CD4-positive, alpha-beta T cell (primary cell): ENCODE measurements at places on chromosomes 7 and 10.

- no peak for DNase-seq
Observed at GRCh38 chr10:115866691-115867090, 406.3 kb downstream of the GFRA1 start.

GRCh38 chr10:119450606-119451299 is 91.8 kb downstream of the RGS10 start:
- no peak for DNase-seq

- no peak for DNase-seq
Observed at GRCh38 chr10:81013771-81014170, 476.1 kb downstream of the SH2D4B start.

DNA sequence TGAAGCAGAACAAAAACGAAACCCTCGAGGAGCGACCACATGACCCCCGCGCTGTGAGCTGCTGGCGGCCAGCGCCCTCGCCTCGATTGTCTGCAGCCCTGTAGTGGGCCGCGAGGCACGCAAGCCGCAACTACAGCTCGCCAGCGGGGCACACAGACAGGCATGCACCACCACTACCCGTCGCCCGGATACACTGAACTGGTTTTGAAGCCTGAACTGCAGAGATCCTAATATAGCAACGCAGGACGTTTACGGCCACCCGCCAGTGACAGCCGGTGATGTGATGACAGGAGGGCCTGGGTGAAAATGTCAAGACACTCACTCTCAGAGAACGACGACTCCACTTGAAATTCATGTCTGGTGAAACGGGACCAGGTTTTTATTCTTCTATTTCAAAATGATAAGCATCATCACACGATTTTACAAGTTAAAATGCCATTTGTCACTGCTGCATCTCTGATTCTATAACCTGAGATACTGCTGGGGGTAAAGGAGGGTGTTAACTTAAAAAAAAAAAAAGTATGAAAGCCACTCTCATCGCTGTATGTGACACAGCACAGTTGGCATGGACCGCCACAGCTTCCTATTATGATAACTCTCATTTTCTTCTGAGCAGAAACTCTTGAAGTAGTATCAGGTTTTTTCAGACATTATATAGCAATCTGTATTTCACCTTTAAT is 120.3 kb upstream of the DIP2C start:
- no peak for DNase-seq

- no peak for DNase-seq
Observed at GRCh38 chr7:38842746-38843145, 66.2 kb downstream of the VPS41 start.

GRCh38 chr7:20403331-20403730 is 72.6 kb downstream of the ITGB8 start:
- no peak for DNase-seq

- DNase-seq = no peak
Observed at GRCh38 chr7:96304573-96304972, 17.3 kb downstream of the SLC25A13 start.

GRCh38 chr10:114239994-114240345 is 916 bp downstream of the VWA2 start:
- DNase-seq = no peak

DNA sequence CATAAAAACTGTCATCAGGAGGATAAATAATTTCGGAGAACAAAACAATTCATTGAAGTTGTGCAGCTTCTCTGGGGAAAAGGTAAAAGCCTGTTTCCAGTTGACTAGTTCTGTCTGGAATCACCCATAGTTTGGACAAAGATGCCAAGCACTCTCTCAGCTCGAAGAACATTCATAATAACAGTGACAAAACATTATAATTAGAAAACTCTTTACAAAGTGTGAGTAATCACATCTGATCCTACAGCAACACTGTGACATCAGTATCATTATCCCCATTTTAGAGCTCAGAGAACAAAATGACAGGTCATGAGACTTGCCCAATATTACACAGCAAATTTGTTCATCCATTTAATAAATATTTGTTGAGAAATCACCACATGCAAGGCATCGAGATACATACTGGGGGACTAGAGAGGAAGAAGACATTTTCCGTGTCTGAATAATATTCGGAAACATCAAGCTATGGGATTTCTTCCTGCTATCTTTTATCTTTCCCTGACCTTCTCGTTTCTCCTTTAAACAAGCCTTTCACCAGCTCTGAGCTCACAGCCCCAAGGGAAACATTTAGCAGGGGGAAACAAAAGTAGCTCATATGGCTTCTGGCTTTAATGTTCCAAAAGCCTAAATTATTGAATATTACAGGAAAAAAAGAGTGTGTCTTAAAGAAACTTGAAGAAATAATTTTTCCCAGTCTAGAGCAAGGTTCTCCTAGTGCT is 123.3 kb upstream of the GHITM start:
- DNase-seq = no peak

DNA sequence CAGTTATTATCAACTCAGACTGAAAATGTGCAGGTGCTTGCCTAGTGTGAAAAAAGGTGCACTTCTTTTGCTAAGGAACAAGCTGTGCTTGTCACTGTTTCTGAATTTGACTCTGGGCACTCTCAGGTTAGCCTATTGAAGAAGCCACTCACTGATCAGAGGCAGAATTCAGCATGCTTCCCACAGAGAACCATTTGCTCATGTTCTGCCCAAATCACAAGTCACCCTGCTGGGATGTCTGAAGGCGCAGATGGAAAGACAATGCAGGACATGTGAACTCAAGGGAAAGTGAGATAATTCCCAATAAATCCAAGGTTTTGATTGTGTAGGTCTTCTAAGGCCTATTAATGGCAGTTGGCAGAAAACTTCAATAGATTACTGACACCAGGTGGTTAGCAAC is 47.8 kb upstream of the CSTF2T start:
- DNase-seq = no peak

DNA sequence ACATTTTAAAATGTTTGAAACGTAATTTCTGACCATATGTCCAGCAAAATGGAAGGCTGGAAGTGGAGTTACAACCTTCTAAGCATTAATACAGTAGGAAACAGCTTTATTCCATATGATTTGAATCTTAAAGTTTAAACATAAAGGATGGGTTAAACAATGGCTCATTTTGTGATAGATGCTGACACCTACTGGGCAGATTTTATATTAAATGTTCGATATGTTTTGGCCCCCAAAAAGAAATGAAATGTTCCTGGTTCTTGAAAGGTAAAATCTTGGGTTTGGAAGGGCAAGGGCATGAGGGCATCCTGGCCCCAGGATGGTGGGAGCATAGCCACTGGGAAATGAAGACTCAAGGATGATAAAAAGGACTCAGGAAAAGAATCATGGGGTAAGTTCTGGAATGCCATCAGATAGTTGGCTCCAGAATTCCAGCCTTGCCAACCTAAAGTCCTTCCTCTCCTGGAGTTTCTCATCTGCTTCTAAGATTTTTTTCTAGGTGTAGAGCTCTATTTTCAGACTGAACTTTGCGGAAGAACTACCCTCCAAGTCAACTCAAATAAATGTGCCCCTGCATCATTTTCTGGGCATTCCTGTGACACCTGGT is 34.6 kb upstream of the SLC35G1 start:
- no peak for DNase-seq

DNA sequence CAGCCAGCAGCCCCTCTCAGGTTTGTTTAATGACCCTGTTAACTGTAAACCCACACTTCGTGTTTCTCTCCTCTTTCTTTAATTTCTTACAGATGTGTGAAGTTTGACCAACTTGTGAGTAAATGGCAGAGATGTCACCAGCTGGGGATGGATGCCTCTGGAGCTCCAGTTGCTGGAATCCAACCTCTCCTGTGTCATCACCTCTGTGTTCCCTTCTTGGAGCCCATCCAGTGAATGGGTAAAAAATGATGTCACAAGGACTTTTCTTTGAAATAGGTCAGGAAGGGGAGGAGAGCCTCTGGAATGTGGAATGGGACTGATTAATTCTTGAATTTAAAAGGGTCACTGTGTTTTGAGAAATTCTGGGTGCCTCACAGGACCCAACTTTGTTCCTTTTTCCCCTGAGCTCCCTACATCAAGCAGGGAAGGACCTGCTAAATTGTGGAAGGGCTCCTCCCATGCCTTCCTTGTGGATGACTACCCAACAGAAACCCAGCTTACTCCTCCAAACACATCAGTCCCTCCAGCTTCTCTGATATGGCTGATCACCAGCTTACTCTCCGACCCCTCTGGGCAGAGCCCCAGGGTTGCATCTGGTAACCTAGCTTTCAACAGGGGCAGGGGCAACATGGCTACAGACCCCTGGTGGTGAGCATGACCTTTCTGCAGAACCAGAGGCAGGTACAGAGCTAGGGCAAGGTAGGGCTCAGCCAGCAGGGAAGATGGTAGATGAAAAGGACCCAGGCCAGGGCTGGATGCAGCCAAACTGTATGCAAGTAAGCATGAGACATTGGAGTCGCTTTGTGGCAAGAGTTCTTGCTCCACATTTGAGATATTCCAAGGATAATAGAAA is 67.5 kb downstream of the STRA8 start:
- no peak for DNase-seq

DNA sequence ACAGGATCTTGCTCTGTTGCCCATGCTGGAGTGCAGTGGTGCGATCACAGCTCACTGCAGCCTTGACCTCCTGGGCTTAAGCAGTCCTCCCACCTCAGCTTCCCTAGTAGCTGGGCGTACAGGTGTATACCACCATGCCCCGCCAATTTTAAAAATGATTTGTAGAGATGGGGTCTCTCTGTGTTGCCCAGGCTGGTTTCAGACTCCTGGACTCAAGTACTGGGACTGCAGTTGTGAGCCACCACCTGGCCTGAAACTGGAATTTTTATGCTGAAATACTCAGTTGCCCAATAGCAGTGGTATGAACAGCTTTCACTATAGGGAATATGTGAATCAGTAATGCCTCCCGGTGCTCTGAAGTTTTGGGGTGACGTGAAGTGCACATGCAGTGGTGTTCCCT is 7.6 kb downstream of the ZRANB1 start:
- no peak for DNase-seq

GRCh38 chr7:150958597-150958996 is 19.5 kb downstream of the KCNH2 start:
- DNase-seq = no peak

- no peak for DNase-seq
Observed at GRCh38 chr10:28202941-28203352, 99.9 kb downstream of the MPP7 start.

DNA sequence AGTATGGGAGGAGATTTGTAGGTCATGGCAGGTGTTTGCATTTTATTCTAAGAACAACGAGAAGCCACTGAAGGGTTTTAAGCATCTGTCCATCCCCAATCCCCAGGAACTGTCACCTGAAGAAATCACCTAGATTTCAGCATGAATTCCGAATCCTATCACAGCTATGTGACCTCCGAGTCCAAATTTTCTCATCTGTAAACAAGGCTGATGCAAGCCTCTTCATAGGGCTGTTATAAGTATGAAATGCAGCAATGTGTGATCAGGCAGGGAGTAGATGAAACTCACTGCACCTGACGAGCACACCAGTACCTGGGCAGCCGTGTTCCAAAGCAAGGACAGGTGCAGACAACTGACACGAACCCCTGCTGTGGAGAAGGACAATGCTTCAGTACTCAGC is 14.0 kb downstream of the HABP2 start:
- DNase-seq = no peak

DNA sequence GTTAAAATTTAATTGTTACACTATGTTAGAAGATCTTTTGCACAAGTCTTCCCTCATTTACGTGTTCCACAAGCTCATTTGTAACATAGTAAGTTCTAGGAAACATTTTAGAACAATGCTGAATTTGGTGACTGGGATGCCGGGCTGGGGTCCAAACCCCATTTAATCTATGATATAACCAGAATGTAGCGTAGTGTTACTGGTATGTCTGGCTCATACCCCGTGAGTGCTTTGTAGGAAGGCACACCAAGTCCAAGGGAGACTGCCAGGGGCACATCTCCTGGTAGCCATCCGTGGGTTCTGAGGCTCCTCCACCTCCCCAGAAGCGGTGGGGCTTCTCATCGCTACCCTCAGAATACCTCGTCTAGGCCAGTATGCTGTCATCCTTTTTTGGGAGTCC is 21.3 kb upstream of the TMEM236 start:
- no peak for DNase-seq

DNA sequence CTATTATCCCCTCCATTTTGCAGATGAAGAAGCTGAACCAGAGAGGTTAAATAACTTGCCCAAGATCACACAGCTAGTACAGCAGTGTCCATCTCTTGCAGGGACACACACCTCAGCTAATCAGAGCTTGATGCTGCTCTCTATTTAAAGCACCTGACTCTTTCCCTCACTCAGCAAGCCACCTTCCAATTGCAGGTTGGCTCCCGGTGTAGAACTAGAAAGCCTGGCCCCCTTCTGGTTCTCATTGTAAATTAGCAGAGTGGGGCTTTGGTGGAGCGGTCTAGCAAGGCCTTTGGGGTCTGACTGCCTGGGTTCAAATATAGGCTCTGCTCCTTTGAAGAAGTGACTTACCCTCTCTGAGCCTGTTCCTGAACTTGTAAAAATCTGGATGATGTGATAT is 176.4 kb downstream of the NEURL1 start:
- DNase-seq = no peak

DNA sequence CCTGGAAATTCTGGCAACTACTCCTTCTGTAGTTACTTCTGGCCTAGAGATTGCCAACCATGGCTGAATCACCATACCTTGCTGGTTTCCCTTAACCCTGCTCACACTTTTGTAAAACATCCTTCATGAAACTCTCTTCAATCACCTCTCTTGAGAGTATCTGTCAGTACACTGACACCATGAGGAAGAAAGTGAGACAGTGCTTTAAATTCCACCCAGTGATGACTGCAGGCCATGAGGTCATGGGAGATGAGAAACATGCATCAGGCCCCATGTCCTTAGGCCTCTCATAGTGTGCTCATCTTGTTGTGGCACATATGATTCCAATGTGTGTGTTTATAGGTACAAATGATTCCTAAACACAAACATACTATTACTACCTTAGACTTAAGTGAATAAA is 24.6 kb upstream of the NAMPT start:
- DNase-seq = no peak

- no peak for DNase-seq
Observed at GRCh38 chr10:122323189-122323588, 51.3 kb upstream of the PLEKHA1 start.

- no peak for DNase-seq
Observed at GRCh38 chr7:110803602-110804143, 287.3 kb upstream of the LRRN3 start.

DNA sequence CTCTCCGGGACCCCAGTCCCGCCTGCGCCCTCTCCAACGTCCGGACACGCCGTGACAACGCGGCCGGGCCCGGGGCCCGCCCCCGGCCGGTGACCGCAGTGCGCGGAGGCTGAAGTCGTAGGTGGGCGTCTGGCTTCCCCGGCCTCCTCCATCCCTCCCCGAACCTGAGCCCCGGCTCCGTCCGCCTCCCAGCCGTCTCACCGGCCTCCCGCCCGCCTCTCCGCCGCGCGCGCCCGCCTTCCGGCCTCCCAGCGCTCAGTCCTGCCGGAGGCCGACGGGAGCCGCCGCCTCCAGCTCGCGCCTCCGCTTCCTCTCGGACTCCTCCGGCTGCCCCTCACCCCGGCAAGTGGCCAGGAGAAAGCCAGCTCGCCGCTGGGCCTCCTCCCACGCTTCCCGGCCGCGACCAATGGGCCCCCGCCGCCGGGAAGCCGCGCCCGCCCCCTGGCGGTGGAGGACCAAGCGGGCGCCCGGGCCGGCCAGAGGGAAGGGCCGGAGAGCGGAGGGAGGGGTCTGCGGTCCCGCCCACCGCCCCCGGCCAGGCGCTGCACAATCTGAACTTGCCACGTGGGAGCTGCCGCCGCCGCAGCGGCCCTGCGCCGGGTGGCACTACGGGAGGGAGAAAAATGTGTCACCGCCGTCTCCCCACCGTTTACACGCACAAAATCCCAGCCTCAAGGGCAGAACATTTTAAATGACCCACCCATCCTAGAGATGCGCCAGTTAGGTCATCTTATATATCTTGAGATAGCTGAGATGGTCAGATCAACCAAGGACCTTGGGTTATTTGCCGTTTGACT is at the start of gene FAM3C:
Gene FAM3C (minus strand): TSS at position 348 of the 797 bp plus-strand sequence. CDS start 13,339 bp downstream, outside the sequence.
- peak; percentile 61 for DNase-seq

- DNase-seq = no peak
Observed at GRCh38 chr7:111642373-111642772, 80.1 kb upstream of the IMMP2L start.
